ENCODE measurements at places on chromosomes 3 and 15.

GRCh38 chr3:20039765-20040547, at the start of gene KAT2B:
TSS of gene KAT2B (plus strand) at chr3:20040446. CDS start at chr3:20040478, 32 bp downstream.
- peak; percentile 90 for DNase-seq

DNA sequence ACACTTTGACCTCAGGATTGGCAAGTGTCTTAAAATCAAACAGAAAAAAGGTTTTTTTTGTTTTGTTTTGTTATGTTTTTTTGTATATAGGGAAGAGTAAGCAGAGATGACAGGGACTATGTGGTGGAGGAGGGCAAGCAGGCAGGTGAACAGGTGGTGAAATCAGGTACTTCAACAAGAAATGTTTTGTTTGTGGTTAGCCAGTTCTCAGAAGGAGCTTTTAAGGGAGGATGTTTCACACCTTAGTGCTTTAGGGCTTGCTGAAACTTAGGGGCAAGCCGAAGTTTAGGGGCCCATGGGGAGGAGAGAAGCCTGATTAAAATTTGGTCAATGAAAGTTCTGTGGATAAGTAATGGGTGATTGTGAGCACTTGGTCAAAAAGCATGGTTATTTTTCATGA, 370.7 kb upstream of the SLCO3A1 start:
- DNase-seq: no peak

DNA sequence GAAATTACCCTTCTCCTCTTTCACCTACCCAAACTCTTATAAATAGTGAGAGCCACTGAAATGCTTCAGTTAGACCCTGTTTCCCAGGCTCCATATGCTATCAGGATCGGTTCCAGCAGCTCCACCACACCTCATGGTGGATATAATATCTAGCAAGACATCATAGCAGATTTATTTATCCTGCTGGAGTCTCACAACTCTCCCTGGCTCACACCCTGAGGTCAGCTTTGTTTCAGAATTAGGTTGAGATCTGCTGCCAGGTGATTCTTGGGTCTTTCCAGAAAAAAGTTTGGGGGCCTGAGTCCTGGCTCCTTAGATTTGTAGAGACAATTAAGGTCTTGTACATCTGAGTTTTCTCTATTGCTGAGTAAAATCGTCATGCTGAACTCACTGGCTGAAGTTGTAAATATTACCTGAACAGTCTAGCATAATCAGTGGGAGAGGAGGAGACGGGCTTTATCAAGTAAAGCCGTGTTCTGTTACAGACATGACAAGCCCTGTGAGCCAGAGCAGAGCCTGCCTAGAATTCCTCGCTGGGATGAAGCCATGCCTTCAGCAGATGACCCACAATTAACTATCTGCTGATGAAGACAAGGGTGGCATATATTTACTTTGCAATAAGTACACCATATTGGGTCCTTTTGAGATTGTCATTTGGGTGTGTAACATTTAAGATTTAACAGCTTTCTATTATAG, 131.6 kb downstream of the STAC start:
- no peak for DNase-seq

GRCh38 chr15:87724330-87724729, 532.2 kb downstream of the NTRK3 start:
- DNase-seq: no peak

DNA sequence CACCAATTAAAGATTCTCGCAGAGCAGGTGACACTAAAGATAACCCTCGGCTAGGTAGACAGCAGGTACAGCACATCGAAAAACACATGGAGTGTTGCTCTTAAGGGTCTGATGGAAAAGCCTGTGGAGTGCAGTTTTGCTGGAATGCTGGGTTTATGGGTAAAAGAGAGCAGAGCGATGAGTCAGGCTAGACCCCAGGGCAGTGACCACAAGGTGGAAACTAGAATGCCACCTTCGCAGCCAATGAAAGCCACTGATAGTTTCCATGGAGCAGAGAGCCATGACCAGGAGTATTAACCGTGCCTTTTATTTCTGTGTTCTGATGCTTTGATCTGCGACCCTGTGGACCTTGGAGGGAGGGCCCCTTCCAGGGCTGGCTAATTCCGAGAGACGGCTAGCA, 149.8 kb downstream of the GABRB3 start:
- no peak for DNase-seq

DNA sequence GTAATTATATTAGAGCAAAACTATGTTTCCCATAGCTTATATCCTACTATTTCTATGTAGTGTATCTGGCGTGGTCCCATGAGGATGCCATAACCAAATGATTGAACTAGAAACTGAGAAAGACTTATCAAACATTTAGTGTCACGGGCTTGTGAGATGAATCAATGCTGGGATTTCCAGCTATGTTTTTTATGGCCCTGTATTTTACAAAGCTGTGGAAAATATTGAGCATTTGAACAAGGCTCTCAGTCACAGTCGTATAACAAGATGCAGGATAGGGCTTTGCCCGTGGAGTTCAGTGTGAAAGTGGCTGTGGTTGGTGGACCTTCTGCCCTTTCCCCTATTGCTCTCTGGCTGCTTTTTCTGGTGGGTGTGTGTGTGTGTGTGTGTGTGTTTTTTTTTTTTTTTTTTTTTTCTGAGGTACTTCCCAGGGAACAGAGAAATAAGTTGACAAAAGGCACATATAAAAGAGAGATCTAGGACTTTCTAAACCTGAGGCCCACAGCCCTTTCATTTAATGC, 60.7 kb downstream of the CACNA1D start:
- DNase-seq: no peak

GRCh38 chr15:84878504-84878903, 6.0 kb upstream of the SLC28A1 start:
- DNase-seq: peak; percentile 79

DNA sequence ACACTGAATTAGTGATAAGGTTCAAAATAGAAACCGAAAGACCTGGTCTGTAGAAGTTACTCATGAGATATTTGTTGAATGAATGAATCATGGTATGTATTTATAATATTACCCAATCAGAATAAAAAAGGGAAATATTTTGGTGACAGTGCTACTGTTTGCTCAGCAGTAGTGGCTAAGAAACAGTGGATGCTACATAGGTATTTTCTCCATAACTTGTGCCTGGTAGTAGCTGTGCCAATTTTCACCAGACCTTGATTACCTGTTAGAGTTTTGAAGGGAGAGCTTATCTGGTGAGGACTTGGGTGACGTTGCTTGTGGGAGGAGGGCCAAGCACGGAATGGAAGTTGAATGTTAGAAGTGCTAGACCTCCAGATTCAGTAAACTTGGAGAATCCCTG, 14.3 kb downstream of the LIMD1 start:
- DNase-seq: peak; percentile 59

- DNase-seq: no peak
Measured at GRCh38 chr3:43817825-43818224, 127.1 kb downstream of the ABHD5 start.

GRCh38 chr3:6448011-6448410, 412.9 kb upstream of the GRM7 start:
- no peak for DNase-seq

- DNase-seq: no peak
Measured at GRCh38 chr3:43870844-43871626, 180.3 kb downstream of the ABHD5 start.

DNA sequence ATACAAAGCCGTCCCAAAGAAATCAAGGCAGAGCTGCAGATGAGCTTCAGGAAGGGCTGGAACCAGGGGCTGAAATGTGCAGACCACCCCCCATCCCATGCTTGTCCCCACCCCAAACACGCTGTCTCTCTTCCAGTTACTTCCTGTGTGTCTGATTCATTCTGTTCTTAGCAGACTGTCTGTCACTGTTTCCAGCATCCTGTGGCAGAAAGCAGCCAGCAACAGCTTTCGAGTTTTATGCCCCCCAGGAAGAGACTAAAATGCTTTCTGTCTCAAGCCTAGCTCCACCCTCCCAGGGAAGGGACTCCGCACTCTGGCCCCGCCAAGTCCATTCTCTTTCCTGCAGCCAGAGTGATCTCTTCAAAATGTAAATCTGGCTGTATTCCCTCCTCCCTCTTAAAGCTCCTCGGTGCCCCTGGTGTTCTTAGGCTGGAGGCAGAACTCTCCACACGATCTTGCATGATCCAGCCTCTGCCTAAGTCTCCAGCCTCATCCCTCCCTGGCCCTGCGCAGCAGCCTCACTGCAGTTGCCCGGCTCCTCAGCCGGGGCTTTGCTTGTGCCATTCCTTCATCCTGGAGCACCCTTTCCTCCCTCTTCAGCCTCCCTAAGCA, 41.5 kb downstream of the HRH1 start:
- peak; percentile 56 for DNase-seq

- peak; percentile 36 for DNase-seq
Measured at GRCh38 chr3:104878395-104878794, 488.3 kb upstream of the ALCAM start.

- no peak for DNase-seq
Measured at GRCh38 chr3:109242187-109242523, 74.2 kb downstream of the DPPA2 start.

- DNase-seq: peak; percentile 86
Measured at GRCh38 chr15:70867911-70868467, 14.0 kb upstream of the LARP6 start.

DNA sequence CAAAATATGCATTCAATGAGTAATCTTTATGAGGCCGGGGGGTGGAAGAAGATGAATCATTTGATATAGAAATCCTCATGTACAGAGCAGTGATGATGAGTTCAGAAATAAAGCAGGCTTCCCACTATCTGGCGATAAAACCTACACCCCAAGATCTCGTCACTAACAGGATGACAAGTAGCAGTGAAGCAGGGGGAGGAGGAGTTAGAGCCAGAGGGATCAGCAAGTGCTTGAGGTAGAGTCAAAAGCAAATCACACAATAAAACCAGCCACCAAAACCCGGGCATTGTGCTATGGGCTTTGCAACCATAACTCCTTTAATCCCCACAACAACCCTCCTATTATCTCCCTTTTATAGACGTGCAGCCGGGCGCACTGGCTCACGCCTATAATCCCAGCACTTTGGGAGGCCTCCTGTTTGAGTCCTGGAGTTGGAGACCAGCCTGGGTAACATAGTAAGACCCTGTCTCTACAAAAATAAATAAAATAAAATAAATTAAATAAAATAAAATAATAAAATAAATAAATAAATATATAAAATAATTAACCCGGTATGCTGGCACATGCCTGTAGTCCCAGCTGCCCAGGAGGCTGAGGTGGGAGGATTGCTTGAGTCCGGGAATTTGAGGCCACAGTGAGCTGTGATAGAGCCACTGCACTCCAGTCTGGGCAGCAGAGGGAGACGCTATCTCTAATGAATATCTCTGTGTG, 53.0 kb downstream of the STARD5 start:
- DNase-seq: peak; percentile 25

- DNase-seq: peak; percentile 73
Measured at GRCh38 chr15:38440353-38441129, 13.4 kb upstream of the FAM98B start.

DNA sequence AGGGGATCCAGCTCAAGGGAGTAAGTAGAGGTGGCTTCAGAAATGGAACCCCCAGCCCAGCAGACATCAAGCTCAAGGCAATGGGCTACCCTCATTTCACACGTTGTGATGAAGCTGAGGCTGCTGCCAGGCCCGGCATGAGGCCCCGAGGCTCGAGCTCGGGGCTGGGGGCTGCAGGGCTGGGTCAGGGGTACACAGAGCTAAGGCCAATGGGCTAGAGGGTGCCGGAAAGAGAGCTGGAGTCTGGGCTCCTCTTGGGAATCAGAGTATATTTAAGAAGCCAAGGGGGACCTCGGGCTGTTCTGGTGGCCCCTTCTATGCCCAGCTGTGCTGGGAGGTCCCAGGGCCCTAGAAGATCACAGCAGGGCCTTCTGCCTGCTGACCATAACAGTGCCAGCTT, 7.4 kb downstream of the PRSS50 start:
- DNase-seq: no peak

- peak; percentile 91 for DNase-seq
Measured at GRCh38 chr3:149575961-149576564, 81.8 kb downstream of the WWTR1 start.

GRCh38 chr3:151460228-151460627, 633 bp downstream of the IGSF10 start:
- DNase-seq: peak; percentile 8

DNA sequence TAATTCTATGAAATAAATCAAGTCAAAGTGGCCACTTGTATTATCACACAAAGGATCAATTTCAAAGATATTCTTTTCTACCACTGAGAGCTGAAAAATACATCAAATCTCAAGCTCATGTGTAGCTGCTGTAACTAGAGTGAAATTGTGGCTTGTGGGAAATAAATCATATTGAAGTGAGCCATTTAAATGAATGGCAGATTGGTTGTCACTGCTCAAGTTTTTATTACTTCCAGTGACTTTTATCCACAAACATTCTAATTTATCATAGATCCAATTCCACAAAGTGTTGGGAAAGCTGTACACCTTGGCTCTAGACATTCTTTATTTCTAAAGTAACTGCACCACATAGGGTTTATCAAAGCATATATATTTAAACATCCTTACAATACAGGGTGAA, 285.4 kb downstream of the CNTN3 start:
- no peak for DNase-seq

- no peak for DNase-seq
Measured at GRCh38 chr3:69240651-69241568, 118.5 kb upstream of the LMOD3 start.

Data from adipocyte (in vitro differentiated cells).